ENCODE measurements at places on chromosomes 2 and 18.

DNA sequence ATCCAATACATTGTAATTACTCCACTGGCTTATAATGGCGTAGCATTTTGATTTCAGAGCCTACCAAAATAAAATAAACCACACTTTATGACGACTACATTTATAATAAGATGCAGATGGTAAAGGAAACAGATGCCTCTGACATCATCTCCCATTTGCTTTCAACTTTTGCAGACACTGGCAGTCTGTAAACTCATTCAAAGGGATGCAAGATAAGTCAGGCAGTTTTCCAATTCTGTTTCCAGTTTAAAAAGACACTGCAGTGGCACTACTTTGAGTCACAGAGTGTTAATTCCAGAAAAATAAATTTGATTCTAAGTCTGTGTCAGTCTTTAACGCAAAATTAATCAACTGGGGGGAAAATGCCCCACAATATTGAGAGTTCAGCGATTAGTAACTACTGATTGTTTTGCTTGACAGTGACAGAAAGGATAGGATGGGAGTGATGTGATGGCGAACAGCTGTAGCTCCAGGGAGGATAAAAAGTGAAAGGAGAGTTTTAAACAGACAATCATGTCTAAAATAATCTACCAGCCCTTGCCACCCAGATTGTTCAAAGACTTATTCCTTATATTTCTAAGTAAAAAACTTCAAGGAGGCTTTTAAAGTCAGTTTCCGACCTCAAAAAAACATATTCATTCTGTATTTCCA lies 6.7 kb downstream of the DSEL start:
- DNase-seq = no peak

GRCh38 chr2:38875227-38875575 lies 533 bp downstream of the DHX57 start:
- DNase-seq = no peak

DNA sequence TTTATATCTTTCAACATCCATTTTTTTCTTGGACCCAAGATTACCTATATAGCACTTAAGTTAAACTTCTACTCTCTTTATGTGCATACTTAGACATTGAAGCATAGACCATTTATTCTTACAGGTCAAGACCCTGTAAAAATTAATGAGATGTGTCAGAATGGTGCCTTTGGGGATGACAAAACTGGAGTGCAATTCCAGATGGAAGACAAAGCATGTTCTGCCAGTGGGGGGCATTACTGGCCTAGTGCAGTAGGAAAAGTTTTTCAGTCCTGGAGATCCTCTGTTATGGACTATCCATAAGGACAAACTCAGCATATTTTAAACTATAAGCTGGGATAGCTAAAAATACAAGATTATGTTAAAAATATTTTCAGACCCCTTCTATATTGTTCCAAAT lies 57.8 kb upstream of the MMADHC start:
- no peak for DNase-seq

GRCh38 chr2:167489325-167489724 lies 601.0 kb downstream of the XIRP2 start:
- no peak for DNase-seq

DNA sequence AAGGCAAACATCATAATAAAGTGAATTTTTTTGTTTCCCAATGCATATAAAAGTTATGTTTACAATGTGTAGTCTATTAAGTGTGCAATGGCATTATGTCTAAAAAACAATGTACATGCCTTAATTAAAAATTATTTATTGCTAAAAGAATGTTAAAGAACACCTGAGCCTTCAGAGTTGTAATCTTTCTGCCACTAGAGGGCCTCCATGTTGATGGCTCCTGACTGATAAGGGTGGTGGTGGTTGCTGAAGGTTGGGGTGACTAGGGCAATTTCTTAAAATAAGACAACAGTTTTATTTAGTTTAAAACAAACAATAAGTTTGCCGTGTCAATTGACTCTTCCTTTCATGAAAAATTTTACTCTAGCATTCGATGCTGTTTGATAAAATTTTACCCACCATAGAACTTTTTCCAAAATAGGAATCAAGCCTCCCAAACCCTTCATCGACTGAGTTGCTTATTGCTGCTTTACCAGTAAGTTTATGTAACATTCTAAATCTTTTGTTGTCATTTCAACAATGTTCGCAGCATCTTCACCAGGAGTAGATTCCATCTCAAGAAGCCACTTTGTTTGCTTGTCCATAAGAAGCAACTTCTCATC lies 32.3 kb downstream of the MAP3K2 start:
- no peak for DNase-seq

GRCh38 chr18:49059028-49059834 lies 108.5 kb upstream of the SMAD7 start:
- no peak for DNase-seq

GRCh38 chr18:49725809-49726674 lies 87.3 kb downstream of the ACAA2 start:
- no peak for DNase-seq

GRCh38 chr18:70554854-70555445 lies 266.1 kb downstream of the SOCS6 start:
- DNase-seq = no peak

GRCh38 chr2:30626397-30626796 lies 179.4 kb downstream of the LCLAT1 start:
- DNase-seq = no peak

DNA sequence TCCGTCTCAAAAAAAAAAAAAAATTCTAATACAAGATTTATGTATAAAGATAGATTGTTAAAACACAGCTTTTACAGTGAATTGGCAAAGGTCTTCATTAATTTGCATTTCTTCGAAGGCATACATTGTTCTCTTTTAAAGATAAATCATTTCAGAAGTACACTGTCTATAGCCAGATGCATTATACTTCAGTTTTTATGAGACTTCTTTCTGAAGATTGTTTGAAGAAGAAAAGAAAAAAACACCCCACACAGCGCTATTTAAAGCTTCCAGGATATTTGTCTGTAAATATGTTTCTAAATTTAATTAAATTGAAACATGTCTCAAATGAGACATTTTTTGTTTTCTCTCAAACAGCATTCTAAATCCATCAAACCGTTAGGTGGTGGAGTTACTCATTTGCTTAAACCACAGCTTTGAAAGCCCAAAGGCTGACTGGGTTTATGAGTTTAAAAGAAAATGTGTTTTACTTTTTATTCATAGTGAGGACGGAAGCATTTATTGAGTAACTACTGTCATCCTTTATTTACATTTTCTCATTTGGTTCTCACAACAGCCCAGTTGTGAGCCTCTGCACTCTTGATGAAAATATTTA lies 42.4 kb upstream of the C1GALT1C1L start:
- no peak for DNase-seq

DNA sequence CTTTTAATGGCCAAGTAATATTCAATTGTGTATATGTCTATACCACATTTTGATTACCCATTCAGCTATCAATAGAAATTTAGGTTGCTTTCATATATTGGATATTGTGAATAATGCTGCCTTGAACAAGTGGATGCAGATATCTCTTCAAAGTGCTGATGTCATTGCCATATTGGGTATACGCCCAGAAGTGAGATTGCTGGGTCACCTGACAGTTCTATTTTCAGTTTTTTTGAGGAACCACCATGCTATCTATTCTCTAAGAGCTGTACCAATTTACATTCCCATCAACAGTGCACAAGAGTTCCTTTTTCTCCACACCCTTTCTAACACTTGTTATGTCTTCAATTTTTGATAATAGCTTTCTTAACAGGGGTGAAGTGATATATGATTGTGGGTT lies 306.9 kb downstream of the ZNF516 start:
- DNase-seq = no peak

DNA sequence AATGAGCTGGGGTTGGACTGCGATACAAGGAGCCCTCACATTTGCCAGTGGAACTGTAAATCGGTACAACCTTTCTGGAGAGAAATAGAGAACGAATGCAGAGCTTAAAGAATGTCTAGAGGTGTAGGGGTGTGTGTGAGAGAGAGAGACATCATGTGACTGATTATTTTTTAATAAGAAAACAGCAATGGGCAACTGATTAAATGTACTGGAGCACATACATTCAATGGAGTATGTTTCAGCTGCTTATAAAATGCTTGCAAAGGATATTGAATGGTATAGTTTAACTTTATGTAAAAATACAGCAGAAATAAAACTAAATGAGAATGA lies 391 bp upstream of the TMEM17 start:
- no peak for DNase-seq

DNA sequence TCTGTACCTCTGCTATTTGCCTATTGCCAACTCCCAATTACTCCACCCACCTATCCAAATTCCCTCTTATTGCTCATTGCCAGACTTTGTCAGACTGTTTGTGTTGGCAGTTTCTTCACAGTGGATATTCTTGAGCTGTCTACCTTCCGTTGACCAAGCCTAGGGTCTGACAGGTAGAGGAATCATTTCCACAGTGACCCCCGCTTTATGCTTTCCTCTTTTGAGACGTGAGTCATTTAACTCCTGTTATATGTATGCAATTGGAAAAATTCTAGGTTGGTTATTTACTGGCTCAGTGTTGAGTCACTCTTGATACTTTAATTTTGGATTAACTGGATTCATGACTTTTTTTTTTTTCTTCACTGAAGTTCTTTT lies 187.7 kb downstream of the IRS1 start:
- no peak for DNase-seq

- no peak for DNase-seq
Observed at GRCh38 chr2:184215745-184216144, 382.6 kb upstream of the ZNF804A start.

GRCh38 chr2:205868773-205869333 lies 186.6 kb downstream of the NRP2 start:
- DNase-seq = no peak

- DNase-seq = no peak
Observed at GRCh38 chr18:50053111-50053510, 141.8 kb downstream of the MYO5B start.

- DNase-seq = no peak
Observed at GRCh38 chr2:73830871-73831401, 2.2 kb downstream of the STAMBP start.

Measured in T-helper 2 cell (primary cell).